Activated CD4-positive, alpha-beta T cell treated with anti-CD3 and anti-CD28 coated beads for 36 hours (primary cell): ENCODE measurements at places on chromosomes 16 and 17. TPM values are rescaled to one million over a fixed set of nuclear protein-coding genes. Genes with fewer than 3 reads are reported as not detected.

- peak; percentile 44 for DNase-seq
Measured at GRCh38 chr17:42969001-42969581, 4.8 kb upstream of the AARSD1 start.

GRCh38 chr17:79811011-79811867, 14.4 kb upstream of the CBX8 start:
- peak; percentile 68 for DNase-seq

CCL18 gene
- not detected for total RNA-seq

DNA sequence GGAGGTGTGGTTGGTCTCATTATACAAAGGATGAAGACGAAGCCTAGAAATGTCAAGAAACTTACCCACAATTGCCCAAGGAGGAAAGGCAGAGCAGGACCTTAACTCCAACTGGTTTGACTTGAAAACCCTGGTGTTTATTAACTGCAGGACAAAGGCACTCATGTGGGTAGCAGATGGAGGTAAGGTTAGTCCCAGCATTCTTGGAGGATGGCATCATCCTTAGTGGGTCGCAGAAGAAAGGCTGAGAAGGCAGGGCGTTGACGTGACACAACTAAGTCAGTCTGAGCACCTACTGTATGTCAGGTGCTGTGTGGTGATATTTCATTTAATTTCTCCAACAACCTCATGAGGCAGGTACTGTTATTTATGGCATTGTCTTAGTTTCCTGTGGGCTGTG, 101.3 kb downstream of the HAPSTR1 start:
- DNase-seq: no peak

DNA sequence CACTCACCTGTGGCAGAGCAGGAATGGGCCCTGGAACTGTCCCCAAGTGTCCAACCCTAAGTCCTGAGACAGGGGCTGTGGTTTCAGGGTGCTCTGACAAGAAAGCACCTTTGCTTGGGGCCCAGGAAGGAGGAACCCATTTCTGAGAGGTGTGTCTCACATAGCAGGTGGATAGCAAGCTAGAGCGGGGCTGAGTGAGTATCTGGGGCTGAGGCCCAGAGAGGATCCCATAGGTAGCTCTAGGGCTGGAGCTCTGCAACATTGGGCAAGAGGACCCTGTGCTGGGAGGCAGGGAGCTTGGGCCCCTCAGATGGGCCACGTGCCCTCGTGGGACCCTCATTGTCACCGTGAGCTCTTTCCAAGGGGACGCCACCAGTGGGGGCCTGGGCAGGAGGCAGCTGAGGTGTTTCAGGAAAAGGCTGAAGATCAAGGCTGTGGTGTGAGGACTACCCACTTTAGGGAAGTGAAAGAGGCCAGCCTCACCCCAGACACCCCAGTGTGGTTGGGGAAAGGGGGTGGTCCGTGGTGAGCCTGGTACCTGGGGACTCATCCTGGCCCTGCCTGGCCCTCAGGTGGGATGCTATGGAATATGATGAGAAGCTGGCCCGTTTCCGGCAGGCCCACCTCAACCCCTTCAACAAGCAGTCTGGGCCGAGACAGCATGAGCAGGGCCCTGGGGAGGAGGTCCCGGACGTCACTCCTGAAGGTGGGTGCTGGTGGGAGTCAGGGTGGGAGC, 5.3 kb downstream of the DEF8 start:
- no peak for DNase-seq

DNA sequence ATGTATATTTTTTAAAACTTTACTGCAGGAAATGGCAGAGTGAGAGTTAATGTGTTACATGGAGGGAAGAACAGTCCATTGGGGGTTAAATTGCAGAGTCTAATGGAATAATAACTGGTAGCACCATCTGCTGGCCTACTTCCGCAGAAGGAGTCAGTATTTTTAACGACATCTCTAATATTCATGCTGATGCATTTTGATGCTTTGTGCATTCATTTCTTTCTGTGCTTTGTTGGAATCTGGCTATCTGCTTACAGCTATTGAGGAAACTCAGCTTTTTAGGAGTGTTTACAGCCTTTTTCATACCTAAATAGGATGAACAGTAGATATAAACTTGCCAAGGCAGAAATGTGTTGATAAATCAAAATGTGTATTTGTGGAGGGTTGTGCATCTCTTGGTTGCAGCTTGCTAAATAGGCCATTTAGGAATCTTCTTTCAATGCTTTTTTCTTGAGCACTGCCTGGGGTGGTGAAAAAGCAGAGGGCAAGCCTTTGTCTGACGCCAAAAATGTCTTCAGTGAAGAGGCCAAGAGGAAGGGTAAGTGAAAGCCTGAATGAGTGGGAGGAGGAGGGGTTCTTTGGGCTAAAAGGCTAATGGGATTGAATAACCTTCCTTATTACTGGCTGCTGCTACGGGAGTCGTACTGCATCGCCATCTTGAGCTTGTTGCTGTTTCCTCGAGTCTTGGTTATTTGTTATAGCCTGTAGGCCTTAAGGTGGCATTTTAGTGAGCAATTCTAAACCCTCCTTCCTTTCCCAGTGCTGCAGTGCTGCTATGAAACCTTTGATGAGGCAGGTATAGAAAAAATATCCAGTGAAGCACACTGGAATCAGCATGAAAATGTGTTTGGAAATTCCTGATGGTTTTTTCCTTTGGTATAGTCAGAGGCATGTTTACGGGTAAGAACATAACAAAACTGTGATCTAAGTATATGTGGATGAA, 153.3 kb downstream of the CHD9 start:
- DNase-seq: peak; percentile 24

DNA sequence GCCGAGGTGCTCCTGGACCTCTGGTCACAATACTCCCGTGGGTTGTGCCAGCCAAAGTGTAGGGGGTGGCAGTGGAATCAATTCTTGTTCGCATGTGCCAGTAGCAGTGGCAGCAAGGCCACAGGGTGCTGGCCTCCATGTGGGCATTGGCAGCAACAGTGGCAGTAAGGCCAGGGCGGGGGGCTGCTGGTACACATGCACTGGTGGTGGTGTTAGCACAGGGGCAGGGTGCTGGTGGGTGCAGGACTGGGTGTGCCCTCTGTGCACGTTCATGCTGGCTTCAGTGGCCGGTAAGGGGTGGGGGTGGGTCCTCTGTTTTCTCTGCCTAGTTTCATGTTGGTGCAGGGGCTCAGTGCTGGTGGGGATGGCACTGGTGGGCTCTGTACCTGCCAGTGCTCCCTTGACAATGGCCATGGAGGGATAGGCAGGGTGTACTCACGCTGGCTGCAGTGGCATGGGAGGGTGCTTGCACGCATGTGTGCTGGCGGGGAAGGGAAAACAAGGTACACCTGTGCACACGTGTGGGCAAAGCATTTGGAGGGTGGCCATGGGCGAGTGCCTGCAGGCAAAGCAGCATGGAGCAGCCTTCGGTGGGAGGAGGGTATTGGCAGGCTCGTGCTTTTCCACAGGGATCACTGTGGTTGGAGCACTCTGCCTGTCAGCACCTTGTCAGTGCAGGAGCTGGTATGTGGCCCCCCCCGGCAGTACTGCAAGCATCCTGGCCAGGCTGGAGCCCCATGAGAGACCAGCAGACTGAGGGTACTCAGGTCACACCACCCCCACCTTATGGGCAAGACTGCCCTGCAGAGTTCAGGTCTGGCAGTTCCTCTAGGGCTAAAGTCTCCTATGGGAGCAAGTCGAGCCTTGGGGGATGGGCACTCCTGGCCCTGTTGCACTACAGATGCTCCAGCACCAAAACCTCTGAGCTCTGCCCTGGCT, 35.8 kb downstream of the NF1 start:
- DNase-seq: no peak
